ENCODE measurements at places on chromosomes 5 and 9. TPM values are rescaled to one million over a fixed set of nuclear protein-coding genes. Genes with fewer than 3 reads are reported as not detected.

KCNIP1 gene
- 0.24 TPM for total RNA-seq

GRCh38 chr9:134057307-134057657, 10.5 kb downstream of the BRD3 start:
- no peak overlapping the region for H3K27ac ChIP-seq
- H3K27me3 ChIP-seq: no peaks in the 10 kb centered on the region
- peaks cover 4% of the 10 kb centered on the region for H3K36me3 ChIP-seq
- no peak for DNase-seq

GRCh38 chr9:105958587-105958986, 264.2 kb downstream of the TMEM38B start:
- peaks cover 7% of the 10 kb centered on the region for H3K4me1 ChIP-seq
- DNase-seq: no peak
- no peaks in the 10 kb centered on the region for H3K27me3 ChIP-seq
- H3K36me3 ChIP-seq: no peaks in the 10 kb centered on the region
- no peak overlapping the region for H3K27ac ChIP-seq

PDZD2 gene
- 9.9 TPM for total RNA-seq

SPAAR gene
- not detected for total RNA-seq

ADAMTS12 gene
- total RNA-seq: 6.2 TPM

- no peaks in the 10 kb centered on the region for H3K4me1 ChIP-seq
- no peak overlapping the region for H3K4me3 ChIP-seq
- DNase-seq: no peak
- no peak overlapping the region for H3K27ac ChIP-seq
Observed at GRCh38 chr9:134271338-134272301, 54.6 kb upstream of the RXRA start.
